Activated T-helper 1 cell treated with Interleukin-2 at 50 U/mL for 16 hours (primary cell): ENCODE measurements at places on chromosomes 16 and 17.

DNA sequence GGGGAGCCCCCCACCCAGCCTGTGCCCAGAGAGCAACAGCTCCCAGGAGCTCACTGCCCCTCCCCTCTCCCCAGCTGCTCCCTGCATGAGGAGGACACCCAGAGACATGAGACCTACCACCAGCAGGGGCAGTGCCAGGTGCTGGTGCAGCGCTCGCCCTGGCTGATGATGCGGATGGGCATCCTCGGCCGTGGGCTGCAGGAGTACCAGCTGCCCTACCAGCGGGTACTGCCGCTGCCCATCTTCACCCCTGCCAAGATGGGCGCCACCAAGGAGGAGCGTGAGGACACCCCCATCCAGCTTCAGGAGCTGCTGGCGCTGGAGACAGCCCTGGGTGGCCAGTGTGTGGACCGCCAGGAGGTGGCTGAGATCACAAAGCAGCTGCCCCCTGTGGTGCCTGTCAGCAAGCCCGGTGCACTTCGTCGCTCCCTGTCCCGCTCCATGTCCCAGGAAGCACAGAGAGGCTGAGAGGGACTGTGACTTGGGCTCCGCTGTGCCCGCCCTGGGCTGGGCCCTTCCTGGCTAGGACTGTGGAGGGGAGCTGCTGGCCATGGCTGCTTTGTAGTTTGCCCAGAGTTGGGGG lies 584 bp downstream of the TCAP start:
- DNase-seq: no peak

GRCh38 chr17:18377437-18378204 lies at the start of gene EVPLL:
Gene EVPLL (plus strand): TSS chr17:18377778. CDS start chr17:18380938, 3,160 bp downstream.
- no peak for DNase-seq

DNA sequence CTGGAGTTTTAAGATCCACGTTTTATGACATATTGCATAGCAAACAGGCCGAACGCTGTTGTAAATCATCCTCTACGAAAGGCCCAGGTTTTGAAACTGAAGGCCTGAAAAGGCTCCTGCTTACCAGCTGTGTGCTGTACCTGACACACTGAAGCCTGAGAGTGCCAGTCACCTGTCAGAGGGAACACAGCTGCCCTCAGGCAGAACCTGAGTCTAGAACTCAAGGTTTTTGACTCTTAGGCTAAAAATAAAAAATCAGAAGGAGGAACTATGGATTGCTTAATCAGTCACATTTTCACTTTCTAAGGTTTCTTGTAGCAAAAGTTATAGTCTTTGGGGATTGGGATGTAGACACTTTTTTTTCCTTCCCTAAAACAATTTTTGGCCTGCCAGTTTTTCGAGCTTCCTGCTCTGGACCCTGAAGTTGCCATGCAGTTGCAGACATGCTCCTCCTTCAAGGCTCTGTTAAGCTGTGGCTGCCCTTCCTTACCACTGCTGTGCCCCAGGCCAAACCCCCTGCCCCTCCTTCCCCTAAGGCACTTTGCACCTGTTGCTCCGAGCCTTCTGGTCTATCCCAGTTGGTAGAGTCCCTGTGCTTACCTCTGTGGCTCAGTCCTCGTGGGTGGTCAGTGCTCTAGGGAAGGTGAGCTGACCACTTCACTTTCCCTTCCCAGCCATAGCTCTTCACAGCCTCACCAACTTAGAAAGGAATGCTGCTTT lies 56.6 kb downstream of the TENT4B start:
- no peak for DNase-seq

DNA sequence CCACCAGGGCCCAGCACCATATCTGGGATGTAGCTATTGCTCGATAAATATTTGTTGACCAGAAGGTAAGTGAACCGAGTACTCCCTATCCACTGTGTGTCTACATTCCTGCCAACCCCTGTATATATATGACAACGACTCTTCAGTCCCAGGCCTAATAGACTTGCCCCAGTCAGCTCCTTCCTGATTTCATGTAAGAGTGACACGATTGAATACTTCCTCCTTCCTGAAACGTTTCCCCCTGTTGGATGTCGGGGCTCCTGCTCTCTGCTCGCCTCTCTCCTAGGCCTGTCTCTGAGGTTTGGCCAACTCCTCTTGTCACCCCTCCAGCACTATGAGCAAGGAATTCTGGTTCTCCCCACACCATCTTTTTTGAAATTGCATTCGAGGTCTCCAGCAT lies 178.9 kb downstream of the PRKCA start:
- no peak for DNase-seq

GRCh38 chr17:65071861-65072260 lies 15.3 kb upstream of the GNA13 start:
- no peak for DNase-seq

DNA sequence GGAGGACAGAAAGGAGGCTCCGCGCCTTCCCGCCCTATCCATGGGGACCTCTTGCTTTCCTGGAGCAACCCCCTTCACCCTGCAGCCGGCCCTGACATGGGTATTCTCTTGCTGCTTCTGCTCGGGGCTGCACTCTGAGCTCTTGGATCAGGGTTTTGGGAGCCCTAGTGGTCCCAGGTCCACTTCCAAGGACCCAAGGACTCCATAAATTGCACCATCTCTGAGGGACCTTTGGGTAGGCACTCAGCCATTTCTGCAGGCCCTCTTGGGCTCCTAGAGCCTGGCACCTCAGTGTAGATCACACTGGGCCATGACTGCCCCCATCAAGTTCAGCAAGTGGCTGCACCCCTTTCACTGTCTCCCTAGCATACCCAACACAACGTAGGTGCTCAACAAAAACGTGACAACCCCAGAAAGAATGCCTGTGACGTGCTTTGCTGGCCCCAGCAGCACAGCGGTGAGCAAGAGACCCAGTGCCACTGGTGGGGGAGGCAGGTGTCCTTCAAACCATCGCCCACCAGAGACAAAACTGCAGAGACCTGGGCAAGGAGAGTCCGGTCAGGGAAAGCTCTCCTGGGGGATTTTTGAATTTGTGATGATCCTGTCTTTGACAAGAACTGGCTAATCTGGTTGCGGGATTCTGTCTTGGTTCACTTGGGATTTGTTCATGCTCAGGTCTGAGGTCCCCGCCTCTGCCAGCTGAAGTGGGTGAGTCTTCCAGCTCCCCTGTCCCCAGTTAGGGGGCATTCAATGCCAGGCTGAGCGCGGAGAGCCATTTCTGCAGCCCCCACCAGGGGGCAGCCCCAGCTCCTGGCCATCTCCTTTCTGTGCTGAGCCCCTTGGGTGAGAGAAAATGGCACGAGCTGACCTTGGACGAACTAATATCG lies 2.5 kb upstream of the RAB11FIP4 start:
- no peak for DNase-seq

- DNase-seq: no peak
Measured at GRCh38 chr16:27853651-27854050, 209.9 kb downstream of the GSG1L start.

DNA sequence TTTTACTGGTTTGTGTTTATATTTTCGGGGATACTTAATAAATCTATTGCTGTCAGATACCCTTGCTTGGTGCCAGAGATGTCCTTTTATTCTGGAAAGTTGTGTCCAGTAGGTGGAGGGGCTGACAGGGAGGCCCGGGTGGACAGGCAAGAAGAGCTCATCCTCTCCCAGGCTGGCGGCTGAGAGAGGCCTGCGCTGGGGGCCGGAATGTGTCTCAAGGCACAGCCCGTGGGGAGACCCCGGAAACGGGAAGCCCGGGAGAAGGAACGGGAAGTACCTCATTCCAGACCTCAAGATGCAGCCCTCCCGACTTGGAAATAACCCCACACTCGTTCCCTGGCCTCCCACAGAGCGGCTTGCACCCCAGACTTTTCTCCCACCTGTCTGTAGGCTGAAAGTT lies 12.5 kb upstream of the DEF8 start:
- no peak for DNase-seq

GRCh38 chr17:18339933-18340332 lies 23.4 kb downstream of the SHMT1 start:
- no peak for DNase-seq

DNA sequence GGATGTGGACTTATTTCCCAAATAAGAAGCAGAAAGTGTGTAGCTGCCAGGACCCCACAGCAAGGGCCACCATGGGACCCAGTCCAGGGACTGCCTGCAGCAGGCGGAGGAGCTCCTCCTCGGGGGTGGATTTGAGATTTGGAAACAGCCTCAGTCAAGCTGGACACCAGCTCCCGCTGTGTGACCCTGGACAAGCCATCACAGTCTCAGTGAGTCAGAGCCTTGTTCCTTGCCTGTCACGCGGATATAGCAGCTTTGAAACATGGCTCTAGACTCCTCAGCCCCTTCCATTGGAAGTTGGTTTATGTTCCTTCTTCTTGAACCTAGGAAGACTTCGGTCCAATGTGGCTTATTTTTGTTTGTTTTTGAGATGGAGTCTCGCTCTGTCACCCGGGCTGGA lies 12.5 kb upstream of the DPEP1 start:
- no peak for DNase-seq

GRCh38 chr16:10497132-10498101 lies 83.0 kb downstream of the EMP2 start:
- no peak for DNase-seq

DNA sequence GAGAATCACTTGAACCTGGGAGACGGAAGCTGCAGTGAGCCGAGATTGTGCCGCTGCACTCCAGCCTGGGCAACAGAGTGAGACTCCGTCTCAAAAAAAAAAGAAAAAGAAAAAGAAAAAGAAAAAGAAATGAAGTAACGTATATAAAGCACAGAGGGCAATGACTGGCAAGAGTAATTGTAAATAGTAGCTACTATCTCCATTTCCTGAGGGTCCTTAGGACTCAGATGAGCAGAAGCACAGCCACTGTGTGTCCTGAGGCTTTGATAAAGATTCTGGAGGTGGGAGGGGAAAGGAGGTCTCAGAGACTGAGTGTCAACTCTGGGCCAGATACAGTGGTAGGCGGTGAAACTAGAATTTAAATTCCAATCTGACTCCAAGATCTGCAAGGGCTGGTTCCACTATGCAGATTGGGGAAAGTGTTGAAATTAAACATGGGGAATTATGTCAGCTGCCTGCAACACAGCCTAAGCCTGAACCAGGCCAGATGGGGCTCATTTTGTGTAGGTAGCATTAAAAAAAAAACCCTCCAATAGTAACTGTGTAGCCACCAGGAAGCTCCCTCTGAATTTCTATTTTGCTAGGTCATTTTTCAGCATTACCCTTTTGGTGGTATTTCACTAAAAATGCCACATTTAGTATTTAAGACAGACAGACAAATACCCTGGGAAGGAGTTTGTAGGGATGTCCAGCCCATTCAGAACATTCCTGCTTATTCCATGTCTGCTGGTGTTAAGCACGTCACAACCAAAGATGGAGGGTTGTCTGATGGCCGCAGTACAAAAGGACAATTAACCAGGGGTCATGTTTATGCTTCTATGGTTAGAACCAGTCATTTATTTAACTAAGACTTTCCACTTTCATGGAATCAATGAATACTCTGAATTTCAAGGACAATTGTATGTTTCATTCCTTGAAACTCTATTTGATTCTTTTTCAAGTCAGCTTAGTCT lies 46.1 kb downstream of the TBX4 start:
- no peak for DNase-seq

DNA sequence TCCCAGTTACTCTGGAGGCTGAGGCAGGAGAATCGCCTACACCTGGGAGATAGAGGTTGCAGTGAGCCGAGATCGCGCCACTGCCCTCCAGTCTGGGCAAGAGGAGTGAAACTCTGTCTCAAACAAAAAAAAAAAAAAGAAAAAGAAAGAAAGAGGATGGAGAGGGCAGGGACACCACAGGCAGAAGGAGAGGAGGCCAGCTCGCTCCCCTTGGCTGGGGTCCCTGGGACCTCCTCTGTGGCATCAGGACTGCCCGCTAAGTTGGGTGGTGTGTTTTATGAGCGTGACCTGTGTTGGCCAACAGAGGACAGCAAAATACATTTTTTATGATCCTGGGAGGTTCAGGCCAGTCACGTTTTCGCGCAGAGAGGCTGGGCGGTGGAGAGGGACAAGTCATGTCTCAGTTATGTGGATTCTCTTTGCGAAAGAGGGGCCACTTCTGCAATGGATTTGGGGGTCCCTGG lies 229.6 kb downstream of the MRTFB start:
- no peak for DNase-seq

GRCh38 chr17:71412803-71413202 lies 708.0 kb upstream of the SOX9 start:
- DNase-seq: no peak

DNA sequence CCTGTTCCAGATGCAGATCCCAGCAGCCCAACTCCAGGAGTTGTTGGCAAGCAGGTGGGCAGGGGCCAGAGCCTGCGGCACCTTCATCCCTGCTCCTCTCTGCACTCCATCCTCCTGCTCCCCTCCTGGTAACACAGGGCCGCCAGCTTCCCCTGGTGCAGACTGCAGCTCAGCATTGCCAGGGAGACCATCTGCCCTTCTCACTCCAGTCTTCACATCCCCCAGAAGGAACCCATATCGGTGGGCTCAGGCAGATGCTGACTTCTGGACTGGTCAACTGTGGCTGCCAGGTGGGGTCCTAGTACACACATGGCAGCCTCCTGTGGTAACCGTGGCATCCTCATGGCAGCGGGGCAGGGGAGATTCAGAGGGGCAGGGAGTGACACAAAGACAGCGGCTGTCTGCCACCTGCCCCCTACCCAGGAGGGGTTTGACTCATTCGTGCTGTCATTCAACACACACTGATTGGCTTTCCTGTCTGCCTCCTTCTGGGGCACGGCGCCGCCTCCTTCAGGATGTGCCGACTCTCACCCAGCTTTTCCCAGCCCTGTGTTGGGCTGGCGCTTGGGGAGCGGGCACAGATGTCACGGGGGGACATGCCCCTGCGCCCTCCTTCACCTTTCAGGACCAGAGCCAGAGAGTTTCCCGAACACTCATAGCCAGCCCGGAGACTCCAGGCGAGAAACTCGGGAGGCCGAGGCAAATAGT lies 120.9 kb downstream of the CMIP start:
- DNase-seq: no peak

- DNase-seq: peak; percentile 21
Measured at GRCh38 chr17:66508896-66509844, 206.8 kb downstream of the PRKCA start.

DNA sequence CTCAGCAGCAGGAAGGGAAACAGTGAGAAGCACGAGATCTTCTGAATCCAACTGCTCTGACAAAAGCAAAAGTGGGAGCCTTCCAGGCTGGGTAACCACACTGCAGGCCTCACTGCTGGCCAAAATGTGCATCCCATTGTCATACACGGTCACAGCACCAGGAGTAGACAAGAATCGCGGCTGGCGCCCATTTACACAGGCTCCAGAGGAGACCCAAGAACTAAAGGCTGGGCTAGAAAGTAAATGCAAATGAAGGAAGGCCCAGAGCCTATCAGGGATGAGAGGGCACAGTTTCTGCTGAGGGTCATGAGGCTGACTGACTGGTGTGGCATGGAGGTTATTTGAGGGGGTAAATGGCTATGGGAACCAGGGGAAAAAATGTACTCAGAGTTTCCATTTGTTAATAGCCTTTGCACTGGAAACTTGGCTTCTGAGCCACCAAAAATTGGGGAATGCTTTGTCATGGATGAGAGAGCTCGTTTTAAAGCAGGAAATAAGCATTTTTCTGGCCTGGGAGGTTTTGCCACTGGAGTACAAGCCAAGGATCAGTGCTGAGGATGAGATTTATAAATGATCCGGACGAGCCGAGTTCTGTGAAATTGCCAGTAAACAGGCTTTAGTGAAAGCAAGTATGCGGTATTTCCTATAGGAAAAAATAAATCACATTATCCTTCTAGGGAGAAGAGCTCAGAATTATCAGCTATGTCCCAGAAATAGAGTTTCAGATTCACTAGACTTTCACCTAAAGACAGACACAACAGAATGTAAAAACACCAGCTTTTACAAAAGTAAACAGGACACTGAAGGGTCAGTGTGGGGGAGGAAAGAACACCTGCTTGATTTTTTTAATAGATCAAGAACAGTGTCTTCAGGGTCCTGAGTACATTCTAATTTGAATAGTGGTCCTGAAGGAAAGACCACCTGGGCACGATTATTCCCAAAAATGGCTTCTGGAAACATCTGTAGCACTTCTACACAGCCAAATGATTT lies 66.9 kb upstream of the GSG1L start:
- DNase-seq: no peak

- no peak for DNase-seq
Measured at GRCh38 chr16:87420026-87421002, 28.2 kb downstream of the MAP1LC3B start.
